Suppressor macrophage treated with lipopolysaccharide for 4 hours (primary cell): ENCODE measurements at places on chromosomes 1 and 21.

DNA sequence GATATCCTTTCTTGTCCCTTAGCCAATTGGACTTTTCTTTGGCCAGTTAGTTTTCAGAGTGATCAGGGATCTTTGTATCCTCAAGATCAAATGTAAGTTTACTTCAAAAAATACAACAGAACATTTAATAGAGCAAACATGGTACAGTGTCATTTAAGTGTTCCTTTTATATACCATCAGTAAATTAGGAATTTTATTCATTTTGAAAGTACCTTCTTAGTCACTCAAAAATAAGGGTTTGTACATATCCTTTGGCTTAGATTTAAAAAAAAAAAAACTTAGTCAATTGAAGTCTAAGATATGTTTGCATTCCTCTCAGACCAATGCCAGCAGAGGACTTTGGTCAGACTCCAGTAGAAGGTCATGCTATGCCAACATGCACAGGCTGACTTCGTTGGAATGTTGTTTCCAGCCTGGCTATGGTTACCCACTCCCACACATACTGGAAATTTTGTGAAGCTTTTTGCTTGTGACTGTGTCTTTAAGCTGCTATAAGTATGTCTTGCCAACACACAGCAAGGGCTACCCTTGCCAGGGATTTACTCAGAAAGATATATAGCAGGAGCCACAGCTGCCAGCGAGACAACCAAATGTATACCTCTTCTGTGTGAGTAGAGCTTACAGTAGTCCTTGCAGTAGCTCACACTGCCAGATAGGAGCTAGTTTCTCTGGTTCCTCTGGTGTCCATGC lies 81.5 kb upstream of the LRIF1 start:
- DNase-seq, result no peak

DNA sequence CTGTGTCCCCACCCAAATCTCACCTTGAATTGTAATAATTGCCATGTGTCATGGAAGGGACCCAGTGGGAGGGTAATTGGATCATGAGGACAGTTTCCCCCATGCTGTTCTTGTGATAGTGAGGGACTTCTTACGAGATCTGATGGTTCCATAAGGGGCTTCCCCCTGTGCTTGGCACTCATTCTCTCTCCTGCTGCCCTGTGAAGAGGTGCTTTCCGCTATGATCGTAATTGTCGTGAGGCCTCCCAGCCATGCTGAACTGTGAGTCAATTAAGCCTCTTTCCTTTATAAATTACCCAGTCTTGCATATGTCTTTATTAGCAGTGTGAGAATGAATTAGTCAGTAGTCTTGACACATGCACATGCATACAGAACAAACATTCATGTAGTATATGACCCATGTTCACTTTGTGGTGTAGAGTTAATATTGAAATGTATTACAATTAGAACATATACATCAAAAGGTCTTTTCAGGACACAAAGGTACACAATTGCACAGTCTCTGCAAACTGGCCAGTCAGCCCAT lies 16.9 kb upstream of the IFI16 start:
- no peak for DNase-seq

DNA sequence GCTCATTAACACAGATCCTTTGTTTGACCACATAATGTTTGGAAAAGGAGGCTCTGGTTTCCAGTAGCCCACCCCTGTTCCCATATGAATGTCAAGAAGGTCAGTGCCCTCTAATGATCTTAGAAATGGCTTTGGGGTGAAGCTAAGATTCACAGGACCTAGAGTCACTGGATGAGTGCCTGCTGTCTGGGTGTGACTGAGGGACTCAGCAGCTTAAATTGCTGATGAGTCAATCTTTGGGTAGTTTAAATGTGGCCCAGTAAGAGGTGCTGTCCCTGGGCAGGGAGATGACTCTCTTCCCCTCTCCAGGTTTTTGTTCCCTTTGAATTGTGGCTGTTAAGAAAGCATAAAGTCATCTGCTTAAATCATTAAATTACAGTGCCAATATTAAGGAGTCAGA lies 50.6 kb downstream of the L1TD1 start:
- no peak for DNase-seq

GRCh38 chr1:83765125-83765524 lies 233.8 kb downstream of the TTLL7 start:
- no peak for DNase-seq

DNA sequence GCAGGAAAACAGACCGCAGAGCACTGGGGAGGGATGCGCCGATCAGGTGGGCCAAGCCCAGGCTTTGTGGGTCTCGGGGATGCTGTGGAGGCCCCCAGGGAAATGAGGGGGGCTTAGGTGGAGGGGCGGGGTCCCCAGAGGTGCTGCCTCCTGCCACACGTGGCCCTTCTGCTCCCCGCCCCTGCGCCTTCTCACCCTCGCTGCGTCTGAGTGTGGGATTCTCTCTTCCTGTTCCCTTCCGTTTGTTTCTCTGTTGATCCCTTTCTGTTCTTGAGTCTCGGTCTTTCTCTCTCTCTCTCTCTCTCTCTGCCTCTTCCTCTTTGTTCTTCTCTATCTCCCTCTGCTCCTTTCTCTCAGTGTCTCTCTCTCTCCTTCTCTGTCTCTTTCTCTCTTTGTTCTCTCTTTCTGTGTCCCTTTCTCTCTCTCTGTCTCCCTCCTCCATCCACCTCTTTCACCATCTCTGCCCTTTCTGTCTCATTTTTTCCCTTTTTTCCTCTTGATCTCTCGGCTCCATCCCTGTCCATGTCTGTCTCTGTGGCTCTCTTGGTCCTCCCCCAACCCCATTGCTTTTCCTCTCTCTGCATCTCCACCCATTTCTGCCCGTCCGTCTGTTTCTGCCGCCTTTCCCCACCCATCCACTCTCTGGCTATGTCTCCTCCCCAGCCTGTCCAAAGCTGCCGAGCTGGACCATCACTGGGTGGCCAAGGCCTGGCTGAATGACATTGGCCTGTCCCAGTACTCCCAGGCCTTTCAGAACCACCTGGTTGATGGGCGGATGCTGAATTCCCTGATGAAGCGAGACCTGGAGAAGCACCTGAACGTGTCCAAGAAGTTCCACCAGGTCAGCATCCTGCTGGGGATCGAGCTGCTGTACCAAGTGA lies 52.4 kb upstream of the TMEM51 start:
- no peak for DNase-seq

GRCh38 chr1:36174713-36175112 lies 18.8 kb downstream of the MAP7D1 start:
- DNase-seq, result no peak

DNA sequence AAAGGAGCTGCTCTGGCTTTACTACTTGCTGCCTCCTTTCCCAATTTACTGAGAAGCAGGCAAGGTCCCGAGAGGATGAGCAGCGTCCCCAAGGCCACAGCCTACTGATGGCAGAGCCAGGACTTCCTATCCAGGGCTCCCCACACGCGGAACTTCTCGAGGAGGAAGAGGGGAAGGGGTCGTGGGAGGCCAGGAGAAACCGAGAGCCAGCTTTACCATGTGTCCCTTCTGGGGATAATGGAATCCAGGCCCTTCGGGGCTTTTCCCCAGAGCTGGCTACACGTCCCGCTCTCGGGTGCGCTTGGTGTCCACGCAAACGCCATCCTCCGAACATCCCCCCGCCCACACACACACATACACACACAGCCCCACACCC lies 4.3 kb upstream of the CCN1 start:
- DNase-seq, result peak; percentile 27

GRCh38 chr1:115057661-115058254 lies 28.1 kb downstream of the TSHB start:
- DNase-seq, result no peak

DNA sequence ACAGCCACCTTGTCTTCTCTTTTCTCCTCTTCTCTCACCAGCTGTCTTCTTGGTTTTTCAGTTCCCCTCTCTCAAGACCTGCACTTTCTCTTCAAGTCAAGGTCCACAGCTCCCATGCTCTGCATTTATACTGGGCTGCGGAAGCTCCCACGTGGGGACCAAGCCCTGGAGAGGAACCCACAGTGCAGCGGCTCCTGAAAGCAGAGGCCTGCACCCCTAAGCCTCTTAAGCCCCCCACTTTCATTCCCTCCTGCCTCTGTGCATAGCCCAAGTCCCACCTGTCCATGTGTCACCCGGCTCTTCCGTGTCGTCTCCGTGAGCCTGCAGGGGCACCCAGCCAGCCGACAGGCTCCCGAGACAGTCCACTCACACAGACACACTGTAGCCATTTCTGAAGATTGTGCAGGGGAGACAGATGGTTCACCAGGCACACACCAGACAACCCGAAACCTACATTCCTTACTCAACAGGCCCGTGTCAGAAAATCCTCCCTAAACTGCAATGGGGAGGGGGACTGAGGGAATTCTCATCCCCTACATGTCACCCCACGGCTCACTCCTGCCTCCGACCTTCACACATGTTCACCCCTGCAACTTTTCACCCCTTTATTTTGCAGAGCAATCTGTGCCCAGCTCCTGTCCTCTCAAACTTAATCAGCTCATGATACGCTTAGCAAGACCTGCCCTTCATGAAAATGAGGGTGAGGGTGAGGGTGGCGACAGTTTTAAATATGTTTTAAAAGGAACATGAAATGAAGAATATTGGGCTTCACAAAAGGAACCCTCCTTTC lies 6.3 kb downstream of the MX2 start:
- no peak for DNase-seq

DNA sequence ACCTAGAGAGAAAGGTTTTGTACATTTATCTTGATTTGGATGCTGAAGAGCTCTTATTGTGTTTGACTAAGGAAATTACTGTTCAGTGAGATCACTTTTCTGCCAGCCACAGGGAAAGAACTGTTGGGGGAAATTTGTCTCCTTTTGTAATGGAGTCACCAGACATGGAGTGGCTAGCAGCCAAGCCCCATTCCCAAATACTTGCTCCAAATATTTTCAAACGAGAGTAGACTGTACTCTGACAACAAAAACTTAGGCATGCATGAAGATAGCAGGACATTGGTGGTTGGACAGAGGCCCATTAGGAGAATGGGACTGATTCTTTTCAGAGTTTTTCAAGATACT lies 21.1 kb downstream of the IPO9 start:
- no peak for DNase-seq
